ENCODE measurements at places on chromosomes 6 and 20.

- no peak for DNase-seq
Measured at GRCh38 chr20:20248620-20249200, 119.2 kb upstream of the INSM1 start.

DNA sequence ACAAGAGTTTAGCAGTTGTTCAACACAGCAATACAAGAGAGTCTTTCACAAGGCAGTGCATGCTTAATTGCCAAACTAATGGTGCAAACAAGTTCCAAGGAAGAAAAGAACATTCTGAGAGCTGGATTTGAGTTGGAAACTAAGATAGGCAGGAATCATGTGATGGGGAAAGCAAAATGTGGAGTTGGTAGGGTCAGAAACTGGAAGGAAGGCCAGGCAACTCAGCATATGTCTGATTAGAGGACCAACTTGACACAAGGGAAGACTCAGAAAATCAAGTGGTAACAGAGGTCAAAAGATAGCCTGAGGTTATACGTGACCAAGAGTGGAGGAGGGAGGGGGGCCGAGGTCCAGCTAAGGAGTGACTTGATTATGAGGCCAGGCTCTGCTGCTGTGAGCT is 117.3 kb downstream of the SMLR1 start:
- no peak for DNase-seq

DNA sequence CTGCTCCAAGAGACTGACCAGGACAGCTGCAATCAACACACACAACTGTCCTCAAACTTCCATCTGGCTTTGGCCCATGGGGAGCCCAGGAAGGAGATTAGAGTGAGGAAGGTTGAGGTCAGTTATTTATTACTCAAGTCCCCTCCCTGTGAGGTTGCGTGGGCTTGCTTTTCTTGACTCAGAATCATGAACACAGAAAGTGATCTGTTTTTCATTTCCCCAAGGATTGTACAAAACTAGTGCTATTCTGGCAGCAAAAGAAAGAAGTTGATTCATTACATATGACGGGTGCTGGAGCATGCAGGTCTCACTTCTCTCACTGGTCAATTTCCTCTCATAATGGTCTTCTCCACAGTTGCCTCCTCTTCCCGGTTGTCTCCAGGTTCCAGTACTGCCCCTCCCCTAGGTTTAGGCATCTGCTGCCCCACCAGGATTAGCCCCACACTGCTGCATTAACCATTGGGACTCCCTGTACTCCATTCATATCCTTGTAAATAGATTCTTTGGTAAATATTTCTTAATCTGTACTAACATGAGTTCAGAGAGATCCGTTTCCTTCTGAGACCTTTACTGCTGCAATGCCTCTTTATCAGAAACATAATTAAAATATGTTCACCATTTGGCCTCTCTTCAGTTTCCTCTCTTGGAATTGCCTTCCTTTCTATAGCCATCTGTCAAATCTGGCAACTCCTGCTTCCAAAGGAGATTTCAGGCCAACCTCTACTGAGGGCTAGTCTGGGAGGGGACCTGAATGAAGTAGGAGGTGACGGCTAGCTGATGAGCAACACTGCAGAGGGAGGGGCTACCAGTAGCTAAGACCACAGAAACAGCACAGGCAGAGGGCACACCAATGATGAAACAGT is 888.8 kb downstream of the QKI start:
- DNase-seq: no peak

DNA sequence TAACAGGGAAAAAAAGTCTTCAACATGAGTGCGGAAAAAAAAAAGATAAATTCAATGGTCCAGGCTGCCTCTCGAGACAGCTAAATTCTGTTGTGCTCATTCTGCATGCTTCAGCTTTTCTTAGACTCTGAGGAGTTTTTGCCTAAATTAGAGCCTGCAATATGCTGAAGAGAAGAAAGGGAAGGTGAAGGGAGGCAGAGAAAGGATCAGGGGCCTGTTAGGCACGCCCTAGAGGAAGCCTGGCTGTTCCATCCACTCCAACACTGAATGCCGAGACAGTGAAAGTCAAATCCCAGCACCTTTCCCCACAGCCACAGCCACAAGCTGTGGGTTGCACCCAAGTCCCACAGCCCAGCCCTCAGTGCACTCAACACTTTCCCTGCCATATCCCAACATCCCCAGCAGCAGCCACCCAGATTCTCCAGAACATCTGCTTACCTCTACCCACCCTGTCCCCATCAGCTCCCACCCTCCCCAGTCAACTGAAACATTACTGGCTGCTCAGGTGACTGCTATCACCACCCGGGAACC is 37.3 kb downstream of the PREX1 start:
- no peak for DNase-seq

DNA sequence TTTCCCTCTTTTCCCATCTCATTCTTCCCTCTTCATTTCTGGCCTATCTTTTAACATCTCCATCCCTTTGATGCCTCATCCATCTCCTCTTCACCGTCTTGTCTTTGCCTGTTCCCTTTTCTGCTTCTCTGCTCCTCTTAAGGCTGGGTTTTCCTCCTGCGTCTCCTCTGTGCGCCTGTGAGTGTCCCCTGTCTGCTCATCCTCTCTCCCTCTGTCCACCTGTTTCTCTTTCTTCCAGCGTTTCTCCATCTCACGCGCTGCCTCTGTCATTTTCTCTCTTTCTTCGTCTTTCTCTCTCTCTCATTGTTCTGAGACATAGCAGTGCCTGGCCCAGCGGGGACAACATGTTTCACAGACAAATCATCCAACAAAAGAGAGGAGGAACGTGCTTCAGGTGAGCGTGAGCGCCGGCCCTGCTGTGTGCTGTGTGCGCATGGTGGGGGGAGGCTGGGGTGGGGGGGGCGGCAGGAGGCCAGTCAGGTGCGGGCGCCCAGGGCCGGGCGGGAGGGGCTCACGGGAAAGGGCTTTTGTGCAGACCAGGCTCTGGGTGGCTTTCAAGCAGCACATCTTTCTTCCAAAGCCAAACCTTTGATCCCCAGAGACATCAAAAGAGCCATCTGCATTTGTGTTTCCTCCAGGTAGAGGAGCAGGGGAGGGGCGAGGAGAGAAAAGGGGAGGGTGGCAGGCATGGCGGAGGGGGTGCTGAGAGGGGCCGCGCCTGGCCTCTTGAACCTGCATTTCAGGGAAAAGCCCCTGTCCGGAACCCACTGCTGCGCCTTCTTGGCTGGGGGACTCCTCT is 121.3 kb downstream of the VEGFA start:
- no peak for DNase-seq

GRCh38 chr6:149881066-149881766 is 16.7 kb downstream of the RAET1E start:
- no peak for DNase-seq

DNA sequence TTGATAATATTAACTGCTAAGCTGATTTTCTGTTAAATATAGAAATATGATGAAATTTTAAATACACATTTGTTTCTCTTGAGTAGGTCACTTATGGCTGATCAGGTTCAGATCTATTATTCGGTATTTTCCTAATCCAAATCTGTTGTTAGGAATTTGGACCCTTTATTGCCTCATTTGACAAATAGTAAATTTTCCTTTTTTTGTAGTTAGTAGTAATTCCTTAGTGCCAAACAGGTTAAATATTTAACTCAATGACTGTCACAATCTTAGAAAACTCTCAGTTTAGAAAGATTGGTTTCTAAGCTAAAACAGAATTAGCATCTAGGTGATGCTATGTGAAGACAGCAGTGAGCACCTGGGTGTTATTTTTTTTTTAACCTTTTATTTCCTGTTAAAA is 1598.9 kb downstream of the KHDRBS2 start:
- DNase-seq: no peak

DNA sequence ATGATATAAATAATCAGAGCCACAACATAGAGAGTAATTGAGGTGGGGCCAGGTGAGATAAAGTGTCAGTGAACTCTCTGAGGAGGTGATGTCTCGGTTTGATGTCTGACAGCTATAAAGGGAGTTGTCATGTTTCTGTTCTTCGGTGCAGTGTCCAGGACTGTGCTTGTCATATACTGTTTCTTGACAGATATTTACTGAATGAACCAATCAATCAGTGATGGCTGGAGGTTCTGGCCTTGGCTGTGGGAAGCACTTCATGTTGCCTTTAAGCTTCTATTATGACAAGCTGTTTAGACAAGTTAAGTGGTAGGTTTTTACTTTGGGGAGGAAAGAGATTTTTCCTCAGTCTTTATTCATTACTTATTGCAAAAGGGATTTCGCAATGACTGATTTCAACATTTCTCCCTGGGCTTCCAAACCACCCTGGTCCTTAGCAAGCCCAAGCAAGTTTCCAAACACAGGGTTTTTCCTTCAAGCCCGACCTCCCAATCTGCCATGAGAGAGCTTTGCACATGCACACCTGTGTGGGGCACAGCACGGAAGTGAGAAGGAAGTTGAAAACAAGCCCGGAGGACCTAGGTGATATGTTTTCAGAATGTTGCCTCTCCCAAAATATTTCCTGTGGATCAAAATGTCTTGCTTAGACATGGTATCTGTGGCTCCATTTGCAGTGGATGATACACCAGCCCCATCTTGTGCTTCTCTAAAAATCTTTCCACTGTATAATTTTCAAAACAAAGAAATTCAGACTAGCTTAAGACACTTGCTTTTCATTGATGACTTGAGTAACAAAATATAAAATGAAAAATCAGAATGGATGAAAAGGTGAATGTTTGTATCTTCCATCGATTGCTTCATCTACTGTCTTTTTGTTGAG is 567.3 kb upstream of the BTBD3 start:
- DNase-seq: no peak

DNA sequence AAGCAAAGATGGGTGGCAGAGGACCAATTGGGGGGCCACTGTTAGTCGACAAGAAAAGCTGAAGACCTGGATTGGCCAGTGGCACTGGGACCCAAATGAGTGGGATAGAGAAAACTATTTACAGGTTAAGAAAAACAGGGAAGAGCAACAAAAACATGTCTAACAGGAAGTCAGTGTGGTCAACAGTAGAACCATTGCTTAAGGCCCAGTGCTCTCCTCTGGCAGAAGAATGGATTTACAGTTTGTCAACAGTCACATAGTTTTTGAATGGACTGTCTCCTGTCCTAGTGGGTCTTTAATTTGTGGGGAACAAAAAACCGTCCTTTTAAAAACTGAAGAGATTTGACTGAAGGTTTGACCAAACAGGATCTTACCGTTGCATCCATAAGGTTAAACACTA is 12.1 kb upstream of the WTAP start:
- no peak for DNase-seq

- no peak for DNase-seq
Measured at GRCh38 chr6:74343804-74344203, 647.8 kb downstream of the CD109 start.

GRCh38 chr6:44190715-44191114 is 26.0 kb upstream of the MYMX start:
- no peak for DNase-seq

All from activated CD4-positive, alpha-beta T cell treated with anti-CD3 and anti-CD28 coated beads, Interleukin-2, amount 50 U/mL, for 4 hours (primary cell).